ENCODE measurements at places on chromosomes 6 and 20.

- DNase-seq: no peak
Observed at GRCh38 chr6:36818756-36819155, 20.5 kb downstream of the CPNE5 start.

DNA sequence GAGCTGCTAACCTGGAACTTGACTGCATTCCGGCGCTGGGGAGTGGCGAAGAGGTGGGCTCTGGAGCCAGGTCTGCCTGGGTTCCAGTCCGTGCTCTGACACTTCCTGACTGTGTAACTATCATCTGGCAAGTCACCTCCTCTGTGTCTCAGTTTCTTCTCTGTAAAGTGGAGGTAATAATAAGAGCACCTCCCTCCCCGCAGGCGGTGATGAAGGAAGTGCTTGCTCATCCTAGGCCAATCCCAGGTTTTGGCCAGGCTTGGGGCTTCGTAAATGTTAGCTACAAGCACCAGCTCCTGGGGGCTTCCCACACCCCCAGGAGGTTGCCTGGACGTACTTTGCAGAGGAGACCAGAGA, 32.8 kb downstream of the SNAI1 start:
- no peak for DNase-seq

GRCh38 chr6:3311826-3312225, 53.1 kb downstream of the PSMG4 start:
- DNase-seq: no peak

- no peak for DNase-seq
Observed at GRCh38 chr6:13261464-13261994, 66.8 kb downstream of the TBC1D7 start.

GRCh38 chr6:10685092-10685915, 9.1 kb downstream of the C6orf52 start:
- DNase-seq: no peak

- no peak for DNase-seq
Observed at GRCh38 chr6:125819535-125820326, 29.0 kb downstream of the NCOA7 start.

DNA sequence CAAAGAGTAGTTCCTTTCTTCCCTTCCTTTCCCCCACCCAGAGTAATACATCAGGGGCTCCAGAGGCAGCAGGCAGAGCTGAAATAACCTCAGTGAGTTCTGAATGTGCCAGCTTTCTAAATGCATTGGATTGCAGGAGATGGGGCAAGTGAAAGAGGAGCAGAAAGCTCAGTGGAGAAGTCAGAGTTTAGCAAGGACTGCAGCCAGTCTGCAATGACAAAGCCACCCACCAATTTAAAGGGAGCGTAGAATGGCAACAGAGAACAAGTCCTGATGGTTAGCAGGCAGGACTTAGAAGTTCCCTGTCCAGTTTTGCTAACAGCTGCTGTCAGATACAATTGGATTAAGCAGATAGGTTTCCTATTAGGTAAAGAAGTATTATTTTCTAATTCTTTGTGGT, 203.4 kb upstream of the RIN2 start:
- DNase-seq: no peak

DNA sequence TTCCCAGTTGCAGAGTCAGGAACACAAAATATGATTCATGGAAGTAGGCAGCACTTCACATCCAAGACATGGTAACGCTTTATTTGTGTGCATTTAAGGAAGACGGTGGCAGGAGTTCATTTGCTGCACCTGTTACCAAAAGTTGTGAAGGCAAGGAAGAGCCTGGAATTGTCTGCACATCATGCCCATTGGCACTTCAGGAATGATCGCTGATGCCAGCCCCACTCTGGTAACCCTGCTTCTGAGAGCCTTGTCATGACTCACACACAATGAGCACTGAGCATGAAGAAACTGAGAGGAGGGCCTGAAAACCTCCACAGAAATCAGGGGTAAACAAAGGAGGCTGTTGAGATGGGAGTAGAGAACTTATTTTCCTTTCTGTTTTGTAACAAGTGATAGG, 181.1 kb downstream of the RPS12 start:
- no peak for DNase-seq

DNA sequence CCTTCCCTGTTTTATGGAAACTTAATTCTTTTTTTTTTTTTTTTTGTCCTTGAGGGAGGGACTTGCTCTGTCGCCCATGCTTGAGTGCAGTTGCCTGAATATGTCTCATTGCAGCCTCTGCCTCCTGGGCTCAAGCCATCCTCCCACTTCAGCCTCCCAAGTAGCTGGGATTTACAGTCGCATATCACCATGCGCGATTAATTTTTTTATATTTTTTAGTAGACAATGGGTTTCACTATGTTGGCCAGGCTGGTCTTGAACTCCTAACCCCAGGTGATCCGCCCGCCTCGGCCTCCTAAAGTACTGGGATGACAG, 654 bp downstream of the TMEM14C start:
- DNase-seq: no peak

GRCh38 chr6:62999796-63000195, 211.5 kb upstream of the FKBP1C start:
- DNase-seq: no peak

GRCh38 chr20:63004607-63005364, 2.0 kb downstream of the BHLHE23 start:
- no peak for DNase-seq

GRCh38 chr20:45500022-45500421, 15.4 kb downstream of the SPINT3 start:
- no peak for DNase-seq

- DNase-seq: no peak
Observed at GRCh38 chr6:20366082-20366830, 35.4 kb upstream of the E2F3 start.

DNA sequence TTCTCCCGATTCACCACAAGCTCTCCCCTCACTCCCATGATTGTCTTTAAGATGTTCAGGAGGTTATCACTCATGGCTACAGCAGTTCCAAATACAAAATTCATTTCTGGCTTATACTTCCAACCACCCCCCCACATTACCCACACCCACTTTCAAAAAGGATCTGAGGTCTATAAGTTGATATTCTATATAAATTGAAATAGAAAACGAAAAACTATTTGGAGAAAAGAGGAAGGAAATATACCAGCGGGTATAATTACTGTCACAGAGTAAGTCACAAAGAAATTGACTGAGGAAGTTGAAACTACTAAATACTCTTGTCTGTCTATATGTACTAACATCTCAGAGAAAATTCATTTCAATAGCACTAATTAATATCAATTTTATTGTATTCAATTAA, 112.7 kb upstream of the TNFAIP3 start:
- DNase-seq: no peak

GRCh38 chr20:36792422-36792821, 18.9 kb upstream of the DSN1 start:
- DNase-seq: no peak

DNA sequence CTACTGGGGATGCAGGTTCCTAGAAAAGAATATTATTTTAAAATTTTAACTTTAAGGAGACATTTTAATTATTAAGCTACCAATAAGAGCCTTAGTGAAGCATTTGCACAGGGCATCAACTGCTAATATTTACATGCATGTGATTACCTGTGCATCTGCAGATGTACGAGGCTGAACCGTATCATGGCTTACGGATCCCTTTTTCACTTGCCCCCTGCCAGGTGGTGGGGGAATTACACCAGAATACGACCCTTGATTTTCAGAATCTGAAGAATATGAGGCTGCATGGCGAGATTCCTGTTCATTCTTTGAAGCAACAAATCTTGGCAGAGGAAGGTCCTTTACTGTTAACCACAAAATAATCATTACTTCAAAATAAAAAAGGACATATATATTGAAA, 42.7 kb downstream of the REPS1 start:
- no peak for DNase-seq

GRCh38 chr20:16861708-16862107, 113.5 kb downstream of the OTOR start:
- no peak for DNase-seq

GRCh38 chr6:149264629-149265028, 52.9 kb upstream of the TAB2 start:
- no peak for DNase-seq

DNA sequence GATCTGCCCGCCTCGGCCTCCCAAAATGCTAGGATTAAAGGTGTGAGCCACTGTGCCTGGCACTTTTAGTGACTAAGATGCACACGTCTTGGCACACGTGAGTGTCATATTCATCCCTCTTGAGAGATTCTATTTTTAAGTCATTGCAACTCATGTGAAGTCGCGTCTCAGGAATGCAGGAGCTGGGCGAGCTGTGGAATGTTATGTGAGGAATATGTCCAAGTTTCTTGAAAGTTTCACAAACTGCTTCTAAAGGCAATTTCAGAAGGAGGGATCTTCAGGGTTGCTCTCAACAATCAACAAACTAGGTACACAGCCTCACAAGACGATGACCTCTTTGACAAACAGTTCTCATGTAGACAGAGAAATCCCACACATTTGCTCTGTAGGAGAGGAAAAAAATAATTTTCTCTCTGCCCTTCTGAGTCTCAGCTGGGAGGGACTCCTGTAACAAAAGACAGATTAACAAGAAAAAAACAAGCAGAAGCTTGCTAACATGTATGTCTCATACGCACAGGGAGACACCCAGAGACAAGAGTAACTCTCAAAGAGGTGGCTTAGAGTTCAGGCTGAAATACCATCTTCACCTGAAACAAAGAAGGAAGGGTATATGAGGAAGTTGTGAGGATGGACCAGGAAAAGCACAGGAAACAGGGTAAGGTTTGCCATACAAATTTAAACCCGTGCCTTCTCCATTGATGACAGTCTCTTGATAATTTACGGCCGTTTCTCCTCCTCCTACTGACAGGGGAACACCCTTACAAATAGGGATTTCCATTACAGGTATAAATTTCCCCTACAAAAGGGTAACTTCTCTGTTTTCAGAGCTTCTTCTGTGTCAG, 45.3 kb upstream of the FAM50B start:
- DNase-seq: no peak

GRCh38 chr20:63117661-63118302, 98.1 kb downstream of the YTHDF1 start:
- DNase-seq: no peak

DNA sequence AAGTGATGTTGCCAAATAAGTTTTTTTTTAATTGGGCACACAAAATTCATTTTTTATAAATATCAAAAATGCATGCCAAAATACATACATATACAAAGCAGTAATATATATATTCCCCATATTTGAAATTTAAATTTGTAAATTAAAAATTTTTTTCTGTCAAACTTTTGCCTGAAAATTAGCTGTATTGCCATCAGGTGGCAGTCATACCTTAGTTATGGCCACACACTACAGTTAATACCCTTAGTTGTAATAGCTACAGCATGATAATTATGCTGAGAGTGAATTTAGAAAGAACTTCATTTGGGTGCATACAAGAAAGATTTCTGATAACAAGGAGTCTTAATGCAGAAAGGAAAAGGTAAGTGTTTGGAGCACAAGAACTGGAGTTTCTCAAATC, 46.2 kb upstream of the SDHAF4 start:
- DNase-seq: no peak

DNA sequence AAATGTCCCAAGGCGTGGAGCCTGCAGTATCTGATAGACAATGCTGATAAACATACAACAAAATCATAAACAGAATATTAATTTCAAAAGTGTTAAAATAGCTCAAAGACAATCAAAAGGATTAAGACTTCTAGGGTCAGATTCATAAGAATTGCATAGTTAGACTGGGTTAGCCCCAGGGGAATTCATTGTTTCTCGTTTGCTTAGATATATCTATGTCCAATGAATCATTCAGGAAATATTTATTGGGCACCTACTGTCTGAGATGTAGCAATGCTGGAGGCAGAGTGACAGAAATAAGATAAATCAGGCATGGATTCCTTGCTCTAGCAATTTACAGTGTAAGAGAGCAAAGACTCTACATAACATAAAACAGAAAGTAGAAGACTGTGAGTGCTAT, 124.4 kb upstream of the PRL start:
- DNase-seq: no peak

DNA sequence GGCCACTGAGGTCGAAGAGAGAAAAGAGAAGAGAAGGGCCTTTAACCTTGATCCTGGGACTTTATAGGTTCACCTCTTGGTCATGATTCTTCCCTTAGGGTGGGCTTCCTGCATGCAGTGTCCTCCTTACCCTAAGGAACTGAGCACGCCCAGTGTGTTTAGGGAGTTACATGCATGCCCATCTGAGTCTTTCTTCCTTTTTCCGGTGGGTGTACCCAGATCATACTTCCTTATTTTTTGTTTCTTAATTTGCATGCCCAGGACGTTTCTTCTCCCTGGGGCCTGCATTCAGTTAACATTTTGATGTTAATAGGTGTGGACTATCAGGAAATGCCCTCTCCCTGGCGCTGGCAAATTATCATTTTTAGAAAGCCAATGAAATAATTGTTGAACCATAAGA, 91.5 kb downstream of the HTR1B start:
- DNase-seq: no peak

DNA sequence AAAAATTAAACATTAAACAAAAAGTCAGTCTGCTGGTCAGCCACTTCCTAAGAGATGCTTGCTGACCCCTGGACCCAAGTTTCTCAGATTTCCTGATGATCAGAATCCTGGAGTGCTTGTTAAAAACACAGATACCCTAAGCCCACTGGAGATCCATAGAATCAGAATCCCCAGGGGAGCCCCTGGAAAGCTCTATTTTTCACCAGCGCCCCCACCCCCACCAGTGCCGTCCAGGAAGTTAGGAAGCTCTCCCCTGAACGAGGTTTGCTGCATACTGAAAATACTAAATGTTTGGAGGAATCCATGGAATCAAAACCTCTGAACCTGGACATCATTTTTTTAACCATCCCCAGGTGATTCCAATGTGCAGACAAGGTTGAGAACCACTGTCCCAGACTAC, 69.2 kb downstream of the BFSP1 start:
- no peak for DNase-seq

DNA sequence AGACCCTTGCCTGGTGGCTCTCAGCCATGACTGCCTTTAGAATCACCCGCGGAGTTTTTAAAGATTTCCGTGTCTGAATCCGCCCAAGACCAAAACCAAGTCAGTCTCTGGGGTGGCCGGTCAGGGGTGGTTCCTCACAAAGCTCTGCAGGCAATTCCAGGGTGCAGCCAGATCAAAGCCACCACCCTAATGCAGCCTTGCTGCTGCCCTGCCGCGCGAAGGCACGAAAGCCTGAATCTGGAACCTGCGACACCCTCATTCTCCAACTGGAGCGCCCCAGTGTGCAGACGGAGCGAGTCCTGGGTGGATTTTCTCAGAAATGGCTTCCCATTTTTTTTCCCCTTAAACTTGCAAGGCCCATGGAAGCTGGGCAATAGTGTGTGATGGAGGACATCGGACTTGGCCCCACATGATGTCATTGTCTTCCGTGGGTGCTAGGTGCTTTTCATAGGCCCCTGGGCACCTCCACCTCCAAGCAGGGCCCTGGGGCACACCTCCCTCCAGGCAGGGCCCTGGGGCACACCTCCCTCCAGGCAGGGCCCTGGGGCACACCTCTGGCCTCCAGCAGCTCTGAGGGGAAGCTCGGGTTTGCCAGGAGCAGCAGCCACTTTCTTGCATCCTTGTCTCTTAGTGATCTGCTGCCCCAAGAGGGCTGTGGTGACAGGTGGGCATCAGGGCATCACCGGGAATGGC, 343.1 kb downstream of the ZFAND3 start:
- no peak for DNase-seq
